Activated naive CD4-positive, alpha-beta T cell treated with Interleukin-2 at 50 U/mL for 16 hours (primary cell): ENCODE measurements at places on chromosomes 7 and 10.
A peak's percentile ranks its signal among the peaks of the same experiment; 100 is the strongest.

DNA sequence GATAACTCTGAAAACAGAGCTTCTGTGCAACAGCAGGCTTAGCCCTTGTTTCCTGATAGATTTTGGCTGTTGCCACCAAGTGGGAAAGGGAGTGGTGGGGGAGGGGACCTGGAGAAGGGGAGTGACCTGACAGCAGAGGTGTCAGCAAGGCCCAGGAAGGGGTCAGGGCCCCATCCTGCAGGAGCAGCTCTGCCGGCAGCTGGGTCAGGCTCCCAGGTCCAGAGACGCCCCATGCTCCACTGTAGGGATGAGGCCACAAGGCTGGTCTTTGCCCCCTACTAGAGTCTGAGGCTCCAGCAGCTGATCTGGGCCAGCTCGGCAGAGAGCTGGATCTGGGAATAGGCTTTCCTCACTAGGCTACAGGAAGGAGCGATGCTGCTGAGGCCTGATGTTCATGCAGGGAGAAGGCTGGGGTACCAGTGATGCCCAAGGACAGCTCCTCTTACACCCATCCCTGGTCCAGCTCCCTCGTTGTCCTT lies 44.0 kb upstream of the ZMIZ1 start:
- no peak for DNase-seq

DNA sequence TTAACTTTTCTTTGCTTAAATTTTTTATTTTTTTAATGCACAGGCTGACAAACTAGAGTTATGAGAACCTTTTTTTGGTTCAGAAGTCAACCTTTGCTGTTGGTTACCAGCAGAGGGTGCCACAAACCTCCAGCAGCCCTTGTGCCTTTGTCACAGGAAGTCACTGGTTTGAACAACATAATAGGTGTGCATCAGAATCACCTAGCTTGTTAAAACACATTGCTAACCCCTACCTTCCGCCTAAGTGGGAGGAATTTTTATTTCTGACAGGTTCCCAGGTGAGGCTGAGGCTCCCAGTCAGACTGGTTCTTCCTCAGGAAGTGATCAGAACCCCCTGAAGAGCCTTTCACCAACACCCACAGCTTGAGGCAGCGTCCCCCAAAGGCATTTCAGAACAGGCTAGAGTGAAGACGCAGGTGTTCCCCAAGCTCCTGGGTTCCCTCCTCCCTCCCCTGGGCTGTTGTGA lies 22.6 kb upstream of the VDAC2 start:
- DNase-seq, result peak; percentile 64

GRCh38 chr10:15606377-15606776 lies 113.3 kb downstream of the ITGA8 start:
- no peak for DNase-seq

- DNase-seq, result no peak
Measured at GRCh38 chr10:103916254-103916653, 1.7 kb downstream of the STN1 start.
